CD4-positive, CD25-positive, alpha-beta regulatory T cell (primary cell): ENCODE measurements at places on chromosomes 2 and 18. TPM values are rescaled to one million over a fixed set of nuclear protein-coding genes. Genes with fewer than 3 reads are reported as not detected.

RUFY4 gene
- total RNA-seq = 2.1 TPM

C2orf80 gene
- not detected for total RNA-seq

KCNIP3 gene
- total RNA-seq = not detected

TLX2 gene
- not detected for total RNA-seq

CD207 gene
- total RNA-seq = not detected

HEATR5B gene
- 49.1 TPM for total RNA-seq

GLB1L gene
- 0.86 TPM for total RNA-seq

ERFE gene
- not detected for total RNA-seq

ASB18 gene
- not detected for total RNA-seq
